NCI-H1930 (cell line): ENCODE measurements at places on chromosomes 1 and 21.

GRCh38 chr1:77872645-77873044 is 15.8 kb upstream of the NEXN start:
- no peak for DNase-seq

GRCh38 chr1:91499904-91500755 is 521 bp upstream of the CDC7 start:
- no peak for DNase-seq

GRCh38 chr1:82106672-82107071 is 305.9 kb downstream of the ADGRL2 start:
- DNase-seq: no peak

DNA sequence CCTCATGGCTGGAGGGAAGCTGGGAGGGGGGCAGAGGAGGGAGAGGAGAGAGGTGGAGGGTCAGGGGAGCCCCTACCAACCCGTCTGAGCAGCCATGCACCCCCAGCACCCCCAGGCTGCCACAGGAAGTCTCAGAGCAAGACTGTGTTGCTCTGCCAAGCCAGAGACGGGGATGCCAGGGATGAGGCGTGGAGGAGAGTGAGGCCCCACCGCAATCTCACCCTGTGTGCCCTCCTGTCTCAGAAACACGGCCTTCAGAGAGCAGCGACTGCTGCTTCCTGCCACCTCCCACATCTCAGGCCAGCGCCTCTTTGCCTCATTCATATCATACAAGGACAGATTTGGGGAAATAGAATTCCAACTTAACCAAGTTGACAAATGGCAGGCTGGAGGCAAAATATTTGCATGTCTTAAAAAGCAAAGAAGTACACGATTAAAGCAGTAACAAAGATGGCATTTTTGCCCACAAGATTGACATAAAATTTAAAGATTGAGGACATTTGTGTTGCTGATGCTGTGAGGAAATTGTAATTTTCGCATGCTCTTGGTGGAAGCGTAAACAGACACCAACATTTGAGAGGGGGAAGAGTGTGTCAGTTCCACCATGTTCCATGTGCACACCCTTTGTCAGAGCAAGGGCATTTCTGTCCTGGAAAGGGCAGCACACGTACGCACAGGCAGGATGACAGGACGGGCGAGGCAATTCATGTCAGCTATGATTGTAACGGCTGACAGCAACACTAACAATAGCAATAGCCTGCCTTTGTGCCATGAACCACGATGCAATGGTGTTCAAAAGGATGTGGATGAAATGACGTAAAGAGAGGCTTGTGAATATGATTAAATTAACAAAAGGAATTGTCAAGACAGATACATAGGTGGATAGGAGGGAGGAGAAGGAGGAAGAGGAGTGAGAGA is 59.0 kb upstream of the BACE2 start:
- no peak for DNase-seq

DNA sequence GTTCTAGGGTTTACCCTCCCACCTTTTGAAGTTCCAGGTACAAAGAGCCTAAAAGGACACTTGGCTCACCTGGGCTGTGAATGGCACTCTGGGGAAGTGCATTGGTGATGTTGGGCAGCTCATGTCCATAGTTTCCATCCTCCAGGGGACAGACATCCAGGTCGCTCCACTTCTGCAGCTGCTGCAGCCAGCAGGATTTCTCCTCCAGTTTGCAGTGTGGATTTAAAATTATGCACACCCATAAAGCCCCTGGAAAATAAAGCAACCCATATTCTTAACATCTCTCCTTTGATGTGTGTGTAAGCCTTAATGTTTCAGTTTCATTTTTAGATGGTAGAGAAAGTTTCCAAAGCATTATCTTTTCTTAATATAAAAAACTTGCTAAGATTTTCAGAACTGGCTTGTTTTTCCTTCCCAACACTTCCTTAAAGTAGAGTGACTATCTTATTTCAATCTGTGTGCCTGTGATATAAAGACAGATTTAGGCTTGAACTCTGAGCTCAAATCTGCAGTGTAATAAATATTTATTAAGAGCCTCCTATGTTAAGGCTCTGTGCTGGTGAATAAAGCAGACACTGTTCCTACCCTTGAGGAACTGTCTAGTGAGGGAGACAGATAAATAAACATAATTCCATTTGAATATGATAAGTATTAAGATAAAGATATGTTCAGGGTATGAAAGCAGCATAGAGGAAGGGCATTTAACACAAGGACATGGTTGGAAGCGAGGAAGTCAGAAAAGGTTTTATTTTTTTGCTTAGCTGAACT is 39.1 kb downstream of the UROD start:
- DNase-seq: no peak

DNA sequence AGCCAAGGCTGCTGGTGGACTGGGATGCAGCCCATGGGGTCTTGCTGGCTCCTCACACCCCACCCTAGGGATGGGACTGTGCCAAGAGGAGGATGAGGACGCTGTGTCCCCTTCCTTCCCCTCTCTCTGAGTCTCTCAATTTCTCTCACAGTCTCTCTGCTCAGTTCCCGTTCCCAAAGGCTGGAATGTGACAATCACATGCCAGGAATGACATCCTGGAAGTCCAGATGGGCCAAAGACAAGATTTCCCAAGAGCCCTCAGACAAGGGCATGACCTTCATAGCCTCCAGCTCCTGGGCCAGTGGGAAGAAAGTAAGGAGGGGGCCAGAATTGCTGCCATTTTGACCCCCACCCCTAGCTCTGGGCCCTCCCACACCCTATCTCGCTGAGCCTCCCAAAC is 7.6 kb upstream of the CDCP2 start:
- no peak for DNase-seq

DNA sequence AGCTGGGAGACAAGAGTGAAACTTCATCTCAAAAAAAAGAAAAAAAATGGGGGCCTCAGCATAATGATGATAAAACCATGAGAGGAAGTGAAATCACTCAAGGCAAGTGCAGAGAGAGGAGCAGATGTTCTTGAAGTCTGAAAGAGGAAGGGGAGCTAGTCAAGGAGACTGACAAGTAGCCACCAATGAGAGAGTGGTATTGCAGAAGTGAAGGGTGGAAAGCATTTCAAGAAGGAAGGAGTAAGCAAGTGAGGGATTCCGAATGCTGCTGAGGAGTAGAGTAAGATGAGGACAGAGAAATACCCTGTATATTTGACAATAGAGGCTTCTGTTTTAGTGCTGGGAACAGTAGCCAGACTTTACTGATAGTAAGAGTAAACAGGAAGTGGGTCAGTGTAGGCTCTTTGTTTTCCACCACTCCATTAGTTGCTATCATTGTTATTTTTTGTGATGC is 2.9 kb downstream of the TATDN3 start:
- DNase-seq: no peak

- DNase-seq: no peak
Observed at GRCh38 chr1:47449822-47450552, 12.1 kb downstream of the FOXD2 start.

DNA sequence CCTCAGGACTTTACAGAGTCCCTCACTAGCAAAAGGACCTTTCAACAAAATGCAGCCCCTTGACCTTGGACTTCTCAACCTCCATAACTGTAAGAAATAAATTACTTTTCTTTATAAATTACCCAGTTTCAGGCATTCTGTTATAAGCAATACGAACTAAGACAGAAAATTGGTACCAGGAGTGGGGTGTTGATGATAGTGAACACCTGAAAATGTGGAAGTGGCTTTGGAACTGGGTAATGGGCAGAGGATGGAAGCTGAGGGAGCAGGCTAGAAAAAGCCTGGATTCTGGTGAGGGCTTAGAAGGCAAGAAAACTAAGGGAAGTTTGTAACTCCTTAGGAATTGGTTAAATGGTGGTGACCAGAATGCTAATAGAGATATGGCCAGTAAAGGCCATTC is 46.8 kb downstream of the DSCAM start:
- DNase-seq: no peak

- no peak for DNase-seq
Observed at GRCh38 chr1:199399996-199400724, 627.4 kb upstream of the NR5A2 start.

GRCh38 chr1:67601955-67602354 is 83.0 kb upstream of the GADD45A start:
- DNase-seq: no peak

GRCh38 chr21:41236352-41236973 is 68.5 kb downstream of the BACE2 start:
- DNase-seq: no peak

GRCh38 chr1:89870998-89871397 is 50.2 kb downstream of the LRRC8D start:
- DNase-seq: no peak

GRCh38 chr1:145757420-145757819 is 38.1 kb downstream of the CD160 start:
- no peak for DNase-seq

GRCh38 chr21:27741736-27742135 is 774.8 kb upstream of the ADAMTS5 start:
- no peak for DNase-seq

DNA sequence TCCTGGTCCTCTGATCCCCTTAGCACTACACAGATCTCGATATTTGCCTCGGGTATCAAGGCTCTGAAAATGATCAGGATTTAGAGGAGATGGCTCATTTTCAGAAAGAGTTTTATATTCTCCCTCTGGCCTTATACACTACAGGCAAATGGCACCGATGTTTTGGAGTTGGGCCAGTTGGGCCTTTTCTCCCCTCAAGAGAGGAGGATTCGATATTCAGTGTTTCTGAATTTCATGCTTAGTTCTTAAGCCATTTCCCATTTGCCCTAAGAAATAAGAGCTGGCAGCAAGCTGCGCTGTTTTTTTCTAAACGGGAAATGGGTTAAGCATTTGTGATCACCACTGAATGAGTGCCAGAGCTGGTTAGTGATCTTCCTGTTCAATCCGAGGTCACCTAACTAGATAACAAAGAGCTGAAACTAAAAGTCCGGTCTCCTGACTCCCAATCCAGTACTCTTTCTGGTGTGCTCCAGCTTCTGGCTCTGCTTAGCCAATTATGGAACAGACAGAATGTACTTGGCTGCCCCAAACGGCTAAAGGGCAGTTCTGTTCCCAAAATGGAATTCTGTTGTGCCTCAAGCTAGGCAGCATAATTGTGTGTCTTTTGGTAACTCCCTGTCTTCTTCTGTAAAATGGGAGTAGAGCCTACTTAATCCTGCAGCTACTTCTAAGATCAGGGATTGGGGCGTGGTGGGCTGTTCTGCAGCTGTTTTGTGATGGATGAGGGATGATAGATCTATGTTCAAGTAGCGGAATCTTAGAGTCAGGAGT is 1.2 kb upstream of the CPT2 start:
- DNase-seq: no peak

DNA sequence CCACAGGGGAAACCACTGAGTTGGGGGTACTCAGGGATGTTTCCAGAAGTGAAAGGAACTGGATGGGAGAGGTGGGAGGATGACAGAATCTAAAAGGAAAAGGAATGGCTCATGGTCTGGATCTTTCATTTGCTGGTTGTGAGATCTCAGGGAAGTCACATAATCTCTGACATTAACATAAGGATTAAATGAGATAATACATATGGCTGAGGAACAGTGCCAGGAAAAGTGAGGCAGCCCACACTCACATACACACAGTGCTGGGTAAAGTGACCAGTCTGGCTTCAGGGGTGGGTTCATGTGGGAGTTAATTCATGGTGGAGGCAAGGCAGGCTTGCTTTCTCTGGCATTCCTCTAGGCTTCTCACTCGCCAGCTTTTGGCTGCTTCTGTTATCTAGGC is 3.9 kb upstream of the PTCH2 start:
- DNase-seq: no peak

DNA sequence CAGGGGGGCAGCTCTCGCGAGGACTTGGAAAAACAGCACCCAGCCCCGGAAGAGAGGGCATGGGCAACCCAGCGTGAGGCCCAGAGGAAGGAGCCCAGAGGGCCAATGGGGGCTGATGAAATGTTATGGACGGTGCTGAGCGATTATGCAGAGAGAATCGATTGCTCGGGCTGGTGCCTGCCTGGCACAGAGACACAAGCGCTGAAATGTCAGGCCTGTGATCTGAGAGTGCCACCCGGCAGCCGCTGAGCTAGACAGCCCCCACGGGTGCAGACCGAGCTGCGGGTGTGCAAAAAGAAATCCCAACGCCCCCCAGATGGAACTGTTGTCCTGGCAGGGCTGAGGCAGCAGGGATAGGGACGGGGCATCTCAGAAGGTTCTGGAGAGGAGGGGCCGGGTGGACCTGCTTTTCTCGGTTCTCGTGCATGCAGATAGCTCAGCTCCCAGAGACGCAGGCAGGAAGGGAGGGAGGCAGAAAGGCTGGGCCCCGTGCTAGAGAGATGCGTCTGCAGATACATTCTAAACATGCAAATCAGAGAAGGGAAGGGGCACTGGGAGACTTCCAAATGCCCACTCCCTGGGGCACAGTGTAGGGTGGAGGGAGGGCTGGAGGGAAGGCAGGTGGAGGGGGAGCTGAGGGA is 41.5 kb downstream of the TAS1R2 start:
- no peak for DNase-seq

DNA sequence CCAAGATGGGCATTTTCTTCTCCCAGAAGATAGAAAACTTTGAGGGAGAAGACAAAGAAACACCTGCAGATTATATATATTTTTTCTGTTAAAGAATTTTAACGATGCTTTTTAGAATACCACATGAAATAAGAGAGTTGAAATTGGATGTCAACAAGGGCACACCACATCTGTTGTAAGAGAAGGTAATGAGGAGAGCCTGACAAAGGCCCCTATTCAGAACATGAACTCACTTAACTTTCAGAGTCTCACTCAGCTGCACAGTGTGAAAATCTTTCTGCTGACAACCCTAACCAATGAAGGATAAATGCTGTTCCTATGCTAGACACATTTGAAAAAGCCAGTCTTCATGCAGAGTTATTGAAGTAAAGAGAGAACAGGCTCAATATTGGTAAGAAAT is 7.3 kb downstream of the KRTAP22-2 start:
- no peak for DNase-seq

- DNase-seq: no peak
Observed at GRCh38 chr1:52229494-52229893, 87.6 kb downstream of the ZFYVE9 start.

DNA sequence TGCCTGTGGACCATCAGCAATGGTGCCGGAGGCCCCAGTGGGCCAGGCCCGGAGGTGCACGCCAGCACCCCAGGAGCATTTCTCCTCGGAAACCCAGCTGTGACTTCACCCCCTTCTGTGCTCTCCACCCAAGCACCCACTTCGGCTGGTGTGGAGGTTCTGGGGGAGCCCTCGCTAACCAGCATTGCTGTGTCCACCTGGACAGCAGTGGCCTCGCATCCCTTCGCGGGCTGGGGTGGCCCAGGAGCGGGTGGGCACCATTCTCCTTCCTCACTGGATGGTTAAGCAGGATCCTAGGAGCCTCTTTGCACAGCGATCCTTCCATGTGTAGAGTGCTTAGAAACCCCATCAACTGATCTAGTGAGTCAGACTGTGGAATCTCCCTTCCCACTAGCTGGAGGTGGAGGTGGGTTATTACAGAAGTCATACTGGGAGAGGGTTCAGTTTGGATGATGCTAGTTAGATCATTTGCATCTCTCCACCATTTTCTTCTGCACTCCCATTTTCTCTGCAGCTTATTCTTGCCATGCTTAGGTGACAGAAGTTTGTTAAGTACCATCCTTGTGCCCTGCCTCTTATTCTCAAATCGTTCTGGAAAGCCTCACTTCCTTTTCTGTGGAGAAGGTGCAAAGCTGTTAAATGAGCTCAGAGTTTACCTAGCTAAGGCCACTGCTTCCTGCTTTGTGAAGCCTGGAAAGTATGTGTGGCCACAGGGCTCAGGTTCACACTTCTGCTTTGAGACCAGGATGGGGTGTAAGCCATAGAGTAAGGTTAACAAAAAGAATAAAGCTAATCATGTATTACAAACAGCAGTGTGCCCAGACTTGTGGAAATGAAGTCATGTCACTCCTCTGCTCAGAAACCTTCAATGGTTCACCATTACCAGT is 32.3 kb downstream of the TBX19 start:
- DNase-seq: no peak
